ENCODE measurements at places on chromosomes 2 and 18.

GRCh38 chr2:16069933-16070647, 129.7 kb downstream of the MYCN start:
- DNase-seq = no peak

- no peak for DNase-seq
Observed at GRCh38 chr2:127577208-127577475, 41.7 kb downstream of the MYO7B start.

DNA sequence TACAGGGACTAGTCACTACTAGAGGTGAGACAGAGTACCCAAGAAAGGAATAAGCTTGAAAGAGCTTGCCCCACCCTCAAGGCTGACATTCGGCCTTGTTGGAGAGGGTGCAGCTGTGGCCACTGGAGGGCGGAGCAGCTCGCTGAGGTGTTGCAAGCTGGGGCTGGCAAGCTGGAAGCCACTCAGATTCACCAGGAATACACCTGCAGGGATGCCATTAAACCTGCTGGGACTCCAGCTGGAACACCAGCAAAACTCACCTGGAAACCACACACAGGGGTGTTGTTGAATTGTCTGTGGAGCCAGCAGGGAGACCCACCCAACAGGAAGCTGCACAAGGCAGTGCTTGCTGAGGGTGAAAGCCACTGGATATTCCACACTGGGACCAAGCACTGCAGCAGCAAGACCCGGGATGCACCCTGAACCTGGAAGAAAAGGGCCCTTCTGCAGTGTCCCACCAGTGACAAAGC, 26.1 kb downstream of the KCTD18 start:
- peak; percentile 28 for DNase-seq

DNA sequence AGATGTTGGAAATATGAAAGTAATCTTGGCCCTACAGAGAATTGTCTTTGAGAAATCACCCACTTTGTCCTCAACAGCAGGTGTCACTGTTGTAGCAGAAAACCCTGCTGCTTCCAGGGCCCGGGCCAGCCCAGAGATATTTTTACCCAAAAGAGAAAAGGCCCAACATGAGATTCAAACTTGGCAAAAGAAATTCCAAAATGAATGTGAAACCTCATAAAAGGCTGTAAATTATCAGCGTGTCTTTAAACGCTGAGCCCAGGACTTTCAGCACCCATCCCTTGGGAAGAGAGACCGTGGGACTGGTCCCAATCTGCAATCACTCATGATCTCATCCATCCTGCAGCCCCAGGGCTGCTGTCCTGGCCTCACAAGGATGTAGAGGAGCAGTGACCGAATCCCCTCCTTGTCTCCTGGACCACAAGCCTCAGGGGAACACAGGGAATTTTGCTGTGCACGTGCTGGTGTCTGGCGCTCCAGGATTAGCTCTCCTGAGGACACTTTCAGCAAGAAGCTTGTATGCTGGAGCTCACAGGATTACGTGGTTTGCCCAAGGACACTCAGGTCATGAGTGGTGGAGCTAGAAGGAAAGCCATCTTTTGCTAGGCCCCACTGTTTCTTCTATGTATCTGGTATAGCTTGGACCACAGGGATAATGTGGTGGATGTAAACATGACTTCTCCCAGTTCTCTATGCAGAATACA, 202.1 kb downstream of the RNF144A start:
- DNase-seq = peak; percentile 23

GRCh38 chr2:191951832-191952231, 104.9 kb upstream of the CAVIN2 start:
- DNase-seq = no peak

GRCh38 chr2:13289310-13289709, 572.6 kb downstream of the TRIB2 start:
- no peak for DNase-seq

- DNase-seq = no peak
Observed at GRCh38 chr2:144136297-144137010, 383.5 kb downstream of the ZEB2 start.

GRCh38 chr2:65070172-65070830, 14.1 kb downstream of the CEP68 start:
- DNase-seq = no peak

DNA sequence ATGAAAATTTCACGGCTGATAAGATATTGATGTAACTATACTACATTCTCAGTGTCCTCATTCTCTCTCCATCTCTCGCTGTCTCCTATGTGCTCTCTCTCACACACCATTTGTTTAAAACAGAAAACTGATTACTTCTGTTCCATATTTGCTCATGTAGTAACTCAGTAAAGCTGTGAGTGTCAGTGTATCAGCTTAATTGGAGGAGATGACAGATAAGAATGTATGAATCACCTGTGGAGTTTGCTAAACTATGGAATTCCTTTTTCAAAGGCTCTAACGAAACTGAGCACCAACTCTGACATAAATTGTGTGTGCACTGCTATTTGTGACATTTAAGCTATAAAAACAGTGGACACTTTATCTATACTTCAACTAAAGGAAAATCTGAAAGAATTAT, 1080.0 kb downstream of the DSC3 start:
- no peak for DNase-seq

DNA sequence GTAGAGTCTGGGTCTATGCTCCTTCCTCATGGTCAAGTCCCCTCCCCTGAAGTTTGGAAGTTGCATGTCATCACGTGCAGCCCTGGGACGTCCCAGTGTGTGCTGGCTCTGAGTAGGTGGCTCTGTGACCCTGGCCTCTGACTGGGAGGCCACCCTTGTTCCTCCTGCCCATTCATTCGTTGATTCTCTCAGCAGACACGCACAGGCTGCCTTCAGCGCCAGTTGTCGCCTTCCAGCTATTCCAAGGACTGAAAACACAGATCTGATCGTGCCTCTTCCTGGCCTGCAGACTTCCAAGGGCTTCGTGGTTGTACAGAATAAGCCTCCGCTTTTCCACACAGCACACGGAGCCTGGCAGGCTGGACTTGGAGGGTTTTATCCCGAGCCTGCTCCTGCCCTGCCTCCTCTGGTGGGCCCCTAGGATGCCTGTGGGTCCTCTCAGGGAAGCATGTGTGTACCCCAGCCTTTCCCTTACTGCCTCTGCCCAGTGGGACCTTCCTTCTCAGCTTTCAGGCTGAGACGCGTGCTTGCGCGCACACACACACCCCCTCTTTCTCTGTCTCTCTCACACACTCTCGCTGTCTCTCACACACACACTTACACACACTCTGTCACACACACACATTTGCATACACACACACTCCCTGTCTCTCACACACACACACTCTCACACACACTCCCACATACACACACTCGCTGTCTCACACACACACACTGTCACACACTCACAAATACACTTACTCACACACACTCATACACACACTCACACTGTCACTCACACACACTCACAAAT, 17.7 kb downstream of the SH3BP4 start:
- no peak for DNase-seq

DNA sequence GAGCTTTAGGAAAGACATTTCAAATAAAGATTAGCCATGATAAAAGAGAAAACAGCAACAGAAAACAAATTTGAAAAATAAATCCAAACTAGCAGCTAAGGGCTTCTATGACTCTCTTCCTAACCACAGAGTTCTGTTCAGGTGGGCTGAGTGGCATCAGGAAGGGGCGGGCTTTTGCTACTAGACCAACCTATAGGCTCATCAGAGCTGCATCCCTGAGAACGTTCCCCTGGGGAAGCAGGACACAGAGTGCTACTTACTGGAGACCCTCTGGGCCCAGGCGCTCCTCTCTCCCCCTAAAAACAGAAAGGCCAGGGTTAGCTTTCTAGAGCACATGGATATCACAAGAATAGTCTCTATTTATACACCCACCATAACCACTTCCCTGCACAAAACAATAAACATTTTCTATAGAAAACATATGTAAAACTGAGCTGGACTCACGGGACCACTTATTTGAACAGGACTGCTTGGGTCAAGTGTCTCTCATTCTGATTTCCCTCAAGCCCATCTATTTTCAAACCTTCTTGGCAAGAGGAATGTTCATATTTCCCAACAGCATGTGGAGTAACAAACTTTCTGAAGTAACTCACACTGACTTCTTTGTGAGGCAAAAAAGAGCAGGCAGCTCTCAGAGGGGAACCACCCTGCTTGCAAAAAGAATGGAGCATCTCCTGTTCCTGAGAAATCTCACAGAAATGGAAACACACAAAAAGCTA, 78.9 kb upstream of the LMAN1 start:
- DNase-seq = no peak

- DNase-seq = peak; percentile 24
Observed at GRCh38 chr2:18209934-18210639, 331.6 kb downstream of the KCNS3 start.

DNA sequence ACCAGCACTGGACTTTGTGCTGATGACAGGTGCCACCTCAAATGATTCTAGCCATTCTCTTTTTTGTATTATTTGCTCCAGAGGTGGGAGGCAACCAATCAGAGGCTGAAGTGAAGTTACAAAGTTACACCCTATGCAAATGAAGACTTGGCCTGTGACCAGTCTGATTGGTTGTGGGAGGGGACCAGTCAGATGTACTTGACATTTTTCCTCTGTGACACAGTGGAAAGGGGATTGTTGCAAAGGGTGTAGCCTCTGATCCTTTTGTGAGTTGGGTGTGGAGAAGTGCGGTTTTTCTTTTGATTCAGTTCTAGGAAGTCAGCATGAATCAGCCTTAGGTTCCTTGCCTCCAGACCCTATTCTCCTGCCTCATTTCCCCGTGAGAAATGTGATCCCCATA, 244.0 kb downstream of the ARL6IP6 start:
- no peak for DNase-seq

DNA sequence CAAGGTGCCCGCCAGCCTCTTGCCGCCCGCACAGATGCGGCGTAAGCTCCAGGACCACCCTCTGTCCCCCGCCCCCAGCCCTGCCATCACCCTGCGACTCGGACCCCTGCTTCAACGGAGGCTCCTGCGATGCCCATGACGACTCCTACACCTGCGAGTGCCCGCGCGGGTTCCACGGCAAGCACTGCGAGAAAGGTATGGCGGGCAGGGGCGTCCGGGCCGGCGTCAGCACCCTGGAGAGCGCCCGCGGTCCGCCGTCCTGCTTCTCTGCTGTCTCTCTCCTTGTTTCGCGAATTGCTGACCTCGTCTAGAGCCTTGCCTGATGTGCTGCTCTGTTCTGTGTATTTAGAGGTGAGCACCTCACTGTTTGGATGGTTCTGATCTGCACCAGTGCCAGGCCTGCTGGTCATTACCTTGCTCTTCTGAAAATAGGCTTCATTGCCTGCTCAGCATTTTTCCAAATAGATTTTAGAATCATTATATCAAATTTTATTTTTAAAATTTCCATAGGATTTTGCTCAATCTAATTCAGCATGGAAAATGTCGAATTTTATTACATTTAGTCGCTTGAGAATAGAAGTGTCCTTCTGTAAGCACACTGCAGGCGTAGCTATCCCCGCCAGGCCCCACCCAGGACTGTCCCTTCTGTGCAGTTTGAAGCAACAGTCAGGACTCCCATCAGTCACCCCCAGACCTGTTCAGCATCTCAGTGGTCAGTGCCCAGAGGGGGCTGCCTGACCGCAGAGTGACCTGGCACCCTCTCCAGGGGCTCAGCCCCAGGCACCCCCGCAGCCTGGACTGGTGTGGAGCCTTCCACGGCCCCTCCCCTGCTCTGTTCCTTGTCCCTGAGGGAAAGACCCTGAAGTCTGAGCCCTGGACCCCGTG, 51.6 kb downstream of the SNED1 start:
- DNase-seq = no peak

DNA sequence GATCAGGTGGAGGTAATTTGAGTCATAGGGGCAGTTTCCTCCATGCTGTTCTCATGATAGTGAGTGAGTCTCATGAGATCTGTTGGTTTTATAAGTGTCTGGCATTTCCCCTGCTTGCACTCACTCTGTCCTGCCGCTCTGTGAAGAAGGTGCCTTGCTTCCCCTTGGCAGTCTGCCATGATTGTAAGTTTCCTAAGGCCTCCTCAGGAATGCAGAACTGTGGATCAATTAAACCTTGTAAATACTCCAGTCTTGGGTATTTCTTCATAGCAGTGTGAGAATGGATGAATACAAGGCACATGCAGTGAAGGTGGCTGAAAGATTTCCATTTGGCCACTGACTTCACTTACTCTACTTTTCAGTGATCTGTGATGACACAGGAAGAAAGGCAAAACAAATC, 133.7 kb downstream of the SH3BP4 start:
- DNase-seq = no peak

- DNase-seq = no peak
Observed at GRCh38 chr2:35598310-35598709, 757.3 kb upstream of the CRIM1 start.

GRCh38 chr2:149021271-149021719, 17.2 kb upstream of the LYPD6B start:
- no peak for DNase-seq

DNA sequence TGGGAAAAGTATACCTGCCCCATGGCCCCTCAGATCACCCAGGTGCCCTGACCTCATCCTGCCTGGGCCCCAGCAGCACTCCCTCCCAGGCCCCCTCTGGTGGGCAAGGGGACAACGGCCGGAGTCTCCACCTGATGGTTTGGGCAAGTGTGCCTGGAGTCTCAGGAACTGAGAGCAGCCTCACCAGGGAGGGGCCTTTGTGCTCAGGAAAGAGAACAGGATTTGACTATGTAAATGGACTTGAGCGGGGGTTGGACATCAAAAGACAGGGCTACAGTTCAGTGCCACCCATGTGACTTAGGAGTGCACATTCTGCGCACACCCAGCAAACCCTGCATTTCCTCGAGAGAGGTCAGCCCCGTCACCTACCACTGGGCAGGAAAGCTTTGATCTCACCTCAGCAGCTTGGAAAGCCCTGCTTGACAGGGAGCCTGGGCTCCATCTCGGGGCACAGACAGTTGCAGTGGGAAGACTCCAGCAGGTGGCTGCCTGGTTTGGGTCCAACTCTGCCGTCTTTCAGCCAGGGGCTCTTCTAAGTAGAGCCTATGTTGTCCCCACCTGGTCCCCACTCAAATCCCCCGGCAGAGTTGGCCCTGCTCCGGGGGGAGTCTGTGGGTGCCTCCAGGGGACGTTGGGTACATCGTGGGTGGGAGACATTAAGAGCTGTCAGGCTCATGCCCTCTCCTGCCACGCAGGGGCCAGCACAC, 3.3 kb downstream of the INPP5D start:
- DNase-seq = no peak

DNA sequence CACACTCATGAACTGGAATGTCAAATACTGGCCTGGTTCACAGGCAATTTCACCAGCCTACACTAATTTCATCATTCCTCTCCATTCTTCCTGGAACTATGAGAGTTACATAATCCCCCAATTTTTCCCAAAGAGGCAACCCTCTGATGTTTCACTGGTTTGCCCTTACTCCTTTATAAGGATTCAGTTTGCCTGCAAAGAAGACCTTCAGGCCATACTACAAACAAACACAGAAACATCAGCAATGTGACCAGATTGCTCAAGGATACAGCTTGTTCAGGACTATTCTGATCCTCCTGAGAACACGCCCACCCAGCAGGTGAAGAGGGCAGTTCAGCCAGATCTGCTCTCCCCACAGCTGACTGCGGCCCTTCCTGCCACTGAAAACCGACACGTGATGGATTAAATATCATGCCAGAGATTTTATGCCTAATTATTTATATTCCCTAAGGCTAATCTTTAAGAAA, 215.5 kb downstream of the ETAA1 start:
- DNase-seq = no peak

DNA sequence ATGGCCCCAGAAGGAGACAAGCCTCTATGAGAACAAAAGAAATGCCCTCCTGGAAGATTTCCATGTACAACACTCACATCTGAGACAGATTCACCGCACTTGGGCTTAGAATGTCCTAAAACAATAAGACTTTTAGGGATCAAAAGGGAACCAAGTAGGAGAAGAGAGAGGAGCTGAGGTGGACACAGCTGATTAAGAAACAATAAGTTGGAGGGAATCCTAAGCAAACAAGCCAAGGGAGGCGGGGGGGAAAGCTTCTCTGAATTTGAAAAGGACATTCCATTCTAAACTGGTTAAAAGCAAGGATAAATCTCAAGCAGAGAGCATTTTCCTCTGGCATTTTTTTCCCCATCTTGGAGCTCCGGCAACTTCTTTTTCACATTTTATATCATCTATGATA, 9.9 kb downstream of the ACVR1 start:
- no peak for DNase-seq

Data from NCI-H748 treated with DMSO at 0.1 percent for 48 hours (cell line).